ENCODE measurements at places on chromosomes 6 and 20.

GRCh38 chr6:112906726-112907125 is 559.6 kb downstream of the RFPL4B start:
- no peak for DNase-seq

DNA sequence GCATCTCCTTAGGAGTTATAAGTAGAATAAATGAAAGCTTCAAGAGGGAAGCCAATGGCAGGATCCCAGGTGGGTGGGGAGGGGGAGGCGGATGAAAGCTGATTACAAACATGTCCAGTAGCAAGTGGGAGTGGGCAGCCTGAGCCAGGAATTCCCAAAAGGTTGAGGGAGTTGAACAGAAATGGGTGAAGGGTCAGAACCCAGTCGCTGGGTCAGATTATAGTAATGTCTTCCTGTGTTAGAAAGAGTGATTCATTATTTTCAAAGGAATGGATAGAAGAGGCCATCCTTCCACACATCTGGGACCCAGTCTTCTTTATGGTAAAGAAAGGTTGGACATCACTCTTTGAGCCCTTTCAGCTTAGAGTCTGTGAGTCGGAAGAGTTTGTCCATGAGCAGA is 41.0 kb upstream of the FAM50B start:
- no peak for DNase-seq

GRCh38 chr6:14068623-14069022 is 48.9 kb upstream of the CD83 start:
- no peak for DNase-seq

DNA sequence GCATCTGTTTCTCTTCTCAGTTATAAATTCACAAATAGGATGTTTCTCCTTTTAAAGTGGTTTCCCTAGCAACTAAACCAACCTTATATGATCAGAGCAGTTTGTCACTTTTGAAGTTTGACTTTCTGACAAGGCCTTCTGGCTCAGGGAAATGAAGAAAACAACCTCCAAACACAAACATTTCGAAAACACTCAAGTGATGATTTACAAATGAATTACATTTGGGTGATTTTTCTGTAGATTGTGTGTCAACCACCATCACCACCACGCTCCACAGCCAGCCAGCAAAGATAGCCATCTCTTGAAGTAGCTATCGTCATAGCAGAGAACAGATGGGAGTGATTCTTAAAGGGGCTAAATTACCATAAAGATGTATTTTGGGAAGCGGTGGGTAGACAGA is 16.5 kb upstream of the MLIP start:
- DNase-seq = no peak

- peak; percentile 58 for DNase-seq
Measured at GRCh38 chr6:56314683-56315523, 67.5 kb upstream of the COL21A1 start.

GRCh38 chr6:126475449-126475848 is 135.5 kb downstream of the CENPW start:
- DNase-seq = no peak

DNA sequence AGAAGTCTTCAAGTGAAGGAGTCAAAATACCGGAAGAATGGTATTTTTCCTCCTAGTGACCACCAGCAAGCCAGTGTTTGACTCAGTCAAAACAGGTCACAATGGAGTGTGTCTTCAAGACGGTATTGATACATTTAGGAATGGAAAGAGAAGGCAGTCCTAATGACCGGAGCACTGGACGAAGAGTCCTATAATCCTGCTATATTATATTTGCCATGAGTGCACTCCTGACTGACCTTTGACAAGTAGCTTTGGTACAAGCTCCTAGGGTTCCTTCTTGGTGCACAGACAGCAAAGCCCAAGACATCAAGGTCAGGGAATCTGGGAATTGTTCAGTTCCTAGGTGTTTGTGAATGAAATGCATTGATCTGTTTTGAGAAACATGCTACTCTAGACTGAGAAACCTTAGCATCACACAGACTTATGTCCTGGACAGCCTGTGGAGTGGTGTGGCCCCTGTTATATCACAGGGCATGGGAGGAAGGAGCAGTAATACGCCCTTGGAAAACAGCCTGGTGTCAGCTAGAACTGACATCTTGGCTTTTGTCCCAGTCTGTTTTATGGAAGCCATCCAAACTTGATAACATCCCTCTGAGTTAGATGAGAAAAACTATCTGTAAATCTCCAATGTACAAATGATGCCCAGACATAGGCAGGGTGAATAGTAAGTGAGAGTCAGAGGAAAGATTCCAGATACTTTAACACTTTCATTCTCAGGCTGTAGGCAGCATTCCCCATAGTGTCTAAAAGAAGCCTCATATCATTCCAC is 18.5 kb downstream of the NOX3 start:
- DNase-seq = no peak

DNA sequence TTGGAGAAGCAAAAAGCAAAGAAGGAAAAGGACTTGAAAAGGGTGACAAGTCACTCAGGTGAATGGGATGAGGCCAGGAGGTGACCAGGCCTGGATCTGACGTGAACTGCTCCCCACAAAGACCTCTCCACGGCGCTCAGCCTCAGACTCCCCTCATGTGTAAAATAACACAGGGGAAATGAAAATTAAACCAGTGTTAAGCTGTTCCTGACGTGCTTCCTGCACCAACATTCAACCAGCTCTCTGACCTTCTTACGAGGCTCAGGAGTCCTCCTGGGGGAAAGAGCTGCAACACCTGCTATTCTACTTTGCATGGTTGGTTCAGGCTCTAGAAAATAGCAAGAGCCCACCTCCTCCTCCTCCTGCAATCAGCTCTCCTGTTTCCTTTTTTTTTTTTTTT is 256.7 kb downstream of the ATXN1 start:
- no peak for DNase-seq

GRCh38 chr6:31762878-31763618 is 592 bp downstream of the SAPCD1 start:
- no peak for DNase-seq

All from neural progenitor cell (in vitro differentiated cells).